ENCODE measurements at places on chromosomes 11 and 22. TPM values are rescaled to one million over a fixed set of nuclear protein-coding genes. Genes with fewer than 3 reads are reported as not detected.
A peak's percentile ranks its signal among the peaks of the same experiment; 100 is the strongest.

The CASP5 gene
- not detected for total RNA-seq

GRCh38 chr22:39815932-39816331 lies 77.6 kb downstream of the ENTHD1 start:
- H3K27ac ChIP-seq: no peak overlapping the region
- H3K27me3 ChIP-seq: peaks cover 5% of the 10 kb centered on the region
- no peaks in the 10 kb centered on the region for H3K4me1 ChIP-seq
- no peak overlapping the region for H3K4me3 ChIP-seq
- no peak for DNase-seq

DNA sequence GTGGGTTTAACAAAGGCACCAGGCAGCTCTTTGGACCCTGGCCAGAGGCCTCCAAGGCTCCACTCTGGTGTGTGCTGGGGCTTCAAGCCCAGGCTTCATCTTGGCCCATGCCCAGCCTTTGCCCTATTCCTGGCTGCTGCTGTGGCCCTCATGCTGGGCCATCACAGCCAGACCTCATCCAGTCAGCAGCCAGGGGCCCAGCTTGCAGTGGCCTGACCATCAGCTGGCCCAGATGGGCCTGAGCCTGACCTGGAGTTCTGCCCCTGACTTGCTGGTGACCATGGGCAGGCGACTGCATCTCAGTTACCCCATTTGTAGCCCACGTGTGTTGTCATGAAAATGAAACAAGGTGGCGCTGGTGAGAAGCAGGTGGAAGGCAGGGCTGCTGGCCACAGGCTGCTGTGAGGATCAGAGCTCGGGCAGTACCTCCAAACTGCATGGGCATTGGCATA lies 76.1 kb downstream of the MED15 start:
- peaks cover 69% of the 10 kb centered on the region for H3K36me3 ChIP-seq
- H3K4me3 ChIP-seq: no peak overlapping the region
- H3K4me1 ChIP-seq: peaks cover 4% of the 10 kb centered on the region
- no peak for DNase-seq

- peaks cover 4% of the 10 kb centered on the region for H3K4me1 ChIP-seq
- no peaks in the 10 kb centered on the region for H3K36me3 ChIP-seq
- no peak overlapping the region for H3K4me3 ChIP-seq
These were observed 45.9 kb upstream of the ARHGAP32 start for GRCh38 chr11:129237880-129238638.

GRCh38 chr11:19370100-19370861 lies 129.5 kb upstream of the E2F8 start:
- peaks cover 5% of the 10 kb centered on the region for H3K4me1 ChIP-seq
- H3K27me3 ChIP-seq: no peaks in the 10 kb centered on the region
- no peaks in the 10 kb centered on the region for H3K36me3 ChIP-seq
- peak; percentile 66 for DNase-seq
- H3K27ac ChIP-seq: no peak overlapping the region

DNA sequence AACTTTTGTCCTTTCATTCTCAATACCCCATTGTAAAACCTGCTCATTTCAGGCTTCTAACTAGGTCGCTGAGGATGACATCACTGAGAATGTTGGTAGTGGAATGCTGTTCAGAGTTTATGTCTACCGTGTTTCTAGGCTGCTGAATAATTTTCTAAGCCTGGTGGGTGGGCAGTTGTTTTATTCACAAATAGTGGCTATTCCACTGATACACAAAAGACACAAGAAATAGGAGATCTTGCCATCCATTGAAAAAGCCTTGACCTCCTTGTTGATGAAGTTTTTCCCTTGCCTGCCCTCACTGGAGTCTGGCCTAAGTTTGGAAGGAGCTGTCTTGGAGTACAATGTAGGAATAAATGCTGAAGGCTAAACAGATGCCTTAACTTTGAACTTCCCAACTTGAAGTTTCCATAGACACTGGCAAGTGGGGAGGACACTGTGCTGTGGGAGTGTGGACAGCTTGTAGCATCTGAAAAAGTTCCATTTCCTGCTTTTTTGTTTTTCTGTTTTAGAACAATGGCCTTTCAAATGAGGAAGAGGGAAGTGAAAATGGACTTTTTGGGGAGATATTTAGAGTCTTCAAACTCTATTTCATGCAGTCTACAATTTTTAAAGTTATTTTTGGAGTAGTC lies 59.2 kb downstream of the TRIM44 start:
- H3K27me3 ChIP-seq: no peaks in the 10 kb centered on the region
- peaks cover 11% of the 10 kb centered on the region for H3K4me1 ChIP-seq

GRCh38 chr11:22680628-22681027 lies 14.2 kb downstream of the GAS2 start:
- no peak overlapping the region for H3K27ac ChIP-seq
- no peaks in the 10 kb centered on the region for H3K27me3 ChIP-seq
- H3K4me3 ChIP-seq: no peak overlapping the region
- no peaks in the 10 kb centered on the region for H3K36me3 ChIP-seq
- peaks cover 21% of the 10 kb centered on the region for H3K4me1 ChIP-seq

DNA sequence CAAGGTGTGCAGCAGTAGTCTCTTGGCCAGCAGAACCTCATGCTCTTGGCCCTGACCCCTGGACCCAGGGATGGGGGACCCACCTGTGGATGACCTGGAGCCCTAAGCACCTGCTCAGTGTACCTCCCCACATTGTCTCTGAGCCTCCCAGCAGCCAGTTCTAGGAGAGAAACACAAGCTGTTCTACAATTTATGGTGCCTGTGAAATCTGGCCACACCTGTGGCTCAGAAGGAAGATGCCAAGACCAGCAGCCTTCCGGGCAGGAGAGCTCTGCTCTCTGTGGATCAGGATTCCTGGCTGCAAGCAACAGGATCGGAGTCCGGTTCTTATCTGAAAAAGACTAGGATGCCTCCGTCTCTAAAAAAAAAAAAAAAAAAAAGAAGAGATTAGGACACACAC lies 103.6 kb upstream of the ANO1 start:
- no peaks in the 10 kb centered on the region for H3K36me3 ChIP-seq
- no peak overlapping the region for H3K27ac ChIP-seq
- H3K27me3 ChIP-seq: peaks cover 3% of the 10 kb centered on the region
- H3K4me3 ChIP-seq: no peak overlapping the region
- no peak for DNase-seq
- no peaks in the 10 kb centered on the region for H3K4me1 ChIP-seq

DNA sequence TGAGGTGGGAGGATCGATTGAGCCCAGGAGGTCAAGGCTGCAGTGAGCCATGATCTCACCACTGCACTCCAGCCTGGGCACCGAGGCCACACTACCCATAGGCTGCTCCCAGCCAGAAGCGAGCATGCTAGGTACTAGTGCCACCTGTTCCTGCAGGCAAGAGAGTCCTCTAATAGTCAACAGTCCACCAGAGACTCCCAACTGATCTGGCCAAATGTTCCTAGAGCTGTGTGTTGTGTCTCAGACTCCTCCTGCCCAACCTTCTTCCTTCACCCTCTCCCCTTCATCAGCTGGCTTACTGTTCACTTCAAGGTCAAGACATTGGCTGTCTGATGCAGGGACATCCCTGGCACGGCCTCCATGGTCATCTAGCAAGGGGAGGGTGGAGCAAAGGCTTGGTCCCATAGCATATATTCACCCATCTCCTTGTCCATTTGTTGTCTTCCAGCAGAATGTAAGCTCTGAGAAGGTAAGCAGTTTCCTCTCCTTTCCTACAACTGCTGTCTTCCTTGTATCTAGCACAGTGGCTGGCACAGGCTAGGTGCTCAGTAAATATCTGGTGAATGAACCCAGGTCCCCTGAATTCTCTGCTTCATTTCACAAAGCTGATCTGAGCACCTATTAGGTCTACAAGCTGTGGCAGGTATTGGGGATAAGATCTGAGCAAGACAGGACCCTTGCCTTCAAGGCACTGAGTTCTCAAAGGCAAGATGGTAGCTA lies 126.2 kb upstream of the SERPIND1 start:
- DNase-seq: no peak
- no peaks in the 10 kb centered on the region for H3K36me3 ChIP-seq
- no peaks in the 10 kb centered on the region for H3K4me1 ChIP-seq
- H3K4me3 ChIP-seq: no peak overlapping the region
- no peaks in the 10 kb centered on the region for H3K27me3 ChIP-seq

The C11orf52 gene
- total RNA-seq: 6.2 TPM

The SLC22A8 gene
- total RNA-seq: not detected

The PTDSS2 gene
- 21.1 TPM for total RNA-seq

The NPAS4 gene
- total RNA-seq: not detected

The POU2AF3 gene
- not detected for total RNA-seq

The LAYN gene
- total RNA-seq: 8.2 TPM

DNA sequence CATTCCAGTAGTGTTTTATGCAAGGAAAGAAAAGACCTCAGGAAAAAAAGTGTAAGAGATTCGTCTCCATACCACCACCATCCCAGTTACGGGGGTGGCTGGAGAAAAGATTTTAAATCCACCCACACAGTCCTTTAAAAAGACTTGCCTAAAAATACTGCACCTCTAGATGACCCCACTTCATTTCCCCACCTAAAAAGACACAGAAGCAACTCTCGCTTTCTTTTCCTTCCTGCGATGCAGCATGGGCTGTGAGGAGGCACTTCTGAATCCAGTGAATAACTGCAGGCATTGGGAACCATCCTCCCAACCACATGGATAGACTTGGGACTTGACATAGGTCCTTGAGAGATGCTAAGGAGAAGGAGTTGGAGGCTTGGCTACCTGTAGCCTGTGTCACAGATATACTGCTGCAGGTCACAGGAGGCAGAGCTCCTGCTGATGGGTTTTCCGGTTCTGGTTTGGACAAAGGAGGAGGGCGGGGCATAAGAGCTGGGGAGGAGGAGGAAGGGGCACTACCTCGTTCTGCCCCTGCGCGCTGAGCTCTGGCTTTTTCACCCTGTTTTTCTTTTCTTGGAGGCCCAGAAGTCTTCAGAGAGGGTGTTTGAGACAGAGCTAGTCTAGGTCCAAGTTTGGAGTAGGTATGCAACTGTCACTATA lies 285.9 kb downstream of the NTM start:
- no peak overlapping the region for H3K27ac ChIP-seq
- no peaks in the 10 kb centered on the region for H3K4me1 ChIP-seq
- H3K4me3 ChIP-seq: no peak overlapping the region
- no peaks in the 10 kb centered on the region for H3K36me3 ChIP-seq
- H3K27me3 ChIP-seq: peaks cover 4% of the 10 kb centered on the region

- no peak overlapping the region for H3K4me3 ChIP-seq
- no peak for DNase-seq
- peaks cover 6% of the 10 kb centered on the region for H3K4me1 ChIP-seq
- H3K27me3 ChIP-seq: no peaks in the 10 kb centered on the region
- H3K27ac ChIP-seq: no peak overlapping the region
These were observed 176.5 kb downstream of the LARGE1 start for GRCh38 chr22:33743756-33744155.

The CDCA5 gene
- 0.92 TPM for total RNA-seq

DNA sequence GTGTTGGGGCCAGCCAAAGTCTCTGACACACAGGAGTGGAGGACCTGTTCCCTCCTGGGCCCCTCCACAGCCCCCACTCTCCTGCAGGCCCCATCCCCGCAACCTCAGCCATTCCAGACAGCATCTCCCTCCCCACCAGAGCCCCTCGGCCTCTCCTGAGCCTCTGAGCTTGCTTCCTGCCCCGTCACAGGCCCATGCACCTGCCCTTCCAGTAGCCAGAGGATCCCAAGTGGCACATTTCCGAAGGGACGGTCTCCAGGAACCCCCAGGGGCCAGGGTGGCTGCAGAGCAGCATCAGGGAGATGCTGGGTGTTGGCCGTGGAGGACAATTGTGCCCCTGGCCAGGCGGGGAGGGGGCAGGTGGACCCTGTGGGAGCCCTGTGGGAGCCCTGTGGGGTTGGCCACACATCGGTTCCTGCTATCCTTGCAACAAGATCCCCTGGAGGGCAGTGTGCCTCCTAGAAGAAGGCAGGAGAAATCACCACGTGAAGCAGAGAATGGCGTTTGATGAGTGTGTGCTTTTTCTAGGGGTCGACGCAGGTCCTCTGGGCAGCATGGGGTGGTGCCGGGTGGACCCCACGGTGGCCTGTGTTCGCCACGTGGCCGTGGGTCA lies 45.3 kb upstream of the PPARA start:
- H3K4me3 ChIP-seq: no peak overlapping the region
- H3K4me1 ChIP-seq: peaks cover 87% of the 10 kb centered on the region
- H3K27me3 ChIP-seq: no peaks in the 10 kb centered on the region
- H3K27ac ChIP-seq: peak overlapping the region; percentile 93
- H3K36me3 ChIP-seq: peaks cover 54% of the 10 kb centered on the region
- no peak for DNase-seq

The DEFB131B gene
- not detected for total RNA-seq

The TEX54 gene
- total RNA-seq: not detected

GRCh38 chr11:107397357-107397756 lies 60.3 kb downstream of the CWF19L2 start:
- no peaks in the 10 kb centered on the region for H3K27me3 ChIP-seq
- H3K36me3 ChIP-seq: no peaks in the 10 kb centered on the region

The FIBIN gene
- 5.9 TPM for total RNA-seq

GRCh38 chr11:34926101-34926830 lies 9.8 kb downstream of the PDHX start:
- H3K4me1 ChIP-seq: peaks cover 61% of the 10 kb centered on the region
- no peak for DNase-seq
- H3K27ac ChIP-seq: no peak overlapping the region
- no peak overlapping the region for H3K4me3 ChIP-seq

DNA sequence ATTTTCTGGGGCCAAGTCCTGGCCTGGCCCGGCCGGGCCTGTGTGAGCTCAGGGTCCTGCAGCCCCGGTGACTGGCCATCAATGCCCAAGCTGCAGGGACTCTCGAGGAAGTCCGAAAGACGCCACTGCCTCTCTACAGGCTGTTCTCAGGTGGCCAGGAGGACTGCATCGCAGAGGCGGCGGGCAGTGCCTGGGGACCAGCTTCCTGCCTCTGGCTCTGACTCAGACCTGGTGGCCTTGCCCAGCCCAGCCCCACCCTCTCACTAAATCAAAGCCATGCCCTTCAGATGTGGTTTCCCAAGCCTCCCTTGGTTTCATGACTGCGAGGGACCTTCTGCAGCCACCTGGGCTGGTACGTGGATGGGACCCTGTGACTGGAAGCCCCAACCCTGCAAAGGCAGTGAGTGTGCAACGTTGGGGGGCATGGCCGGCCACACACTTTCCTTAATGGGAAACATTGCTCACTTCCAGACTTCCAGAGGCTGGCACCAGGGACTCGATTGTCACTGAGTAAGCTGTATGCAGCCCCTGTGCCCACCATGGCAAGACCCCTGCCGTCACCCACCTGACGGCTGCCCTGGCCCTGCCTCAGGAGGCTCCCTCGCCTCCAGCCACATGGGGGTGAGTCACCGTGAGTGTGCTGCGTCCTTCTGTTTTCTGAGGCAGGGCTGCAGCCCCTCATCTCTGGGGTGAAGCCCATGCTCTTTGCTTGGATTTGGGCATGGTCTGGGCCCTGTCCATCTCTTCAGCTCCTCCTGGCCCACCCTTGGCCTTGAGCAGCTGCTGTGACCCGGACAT lies 6.0 kb upstream of the FGF3 start:
- peaks cover 8% of the 10 kb centered on the region for H3K27me3 ChIP-seq
- no peak overlapping the region for H3K4me3 ChIP-seq
- no peaks in the 10 kb centered on the region for H3K36me3 ChIP-seq
- DNase-seq: peak; percentile 12
- H3K4me1 ChIP-seq: no peaks in the 10 kb centered on the region

GRCh38 chr11:73162196-73162740 lies 20.1 kb upstream of the FCHSD2 start:
- H3K27me3 ChIP-seq: no peaks in the 10 kb centered on the region
- no peak overlapping the region for H3K4me3 ChIP-seq
- no peak for DNase-seq

The CCDC15 gene
- 0.07 TPM for total RNA-seq
